T-helper 17 cell (primary cell): ENCODE measurements at places on chromosomes 4 and X.

DNA sequence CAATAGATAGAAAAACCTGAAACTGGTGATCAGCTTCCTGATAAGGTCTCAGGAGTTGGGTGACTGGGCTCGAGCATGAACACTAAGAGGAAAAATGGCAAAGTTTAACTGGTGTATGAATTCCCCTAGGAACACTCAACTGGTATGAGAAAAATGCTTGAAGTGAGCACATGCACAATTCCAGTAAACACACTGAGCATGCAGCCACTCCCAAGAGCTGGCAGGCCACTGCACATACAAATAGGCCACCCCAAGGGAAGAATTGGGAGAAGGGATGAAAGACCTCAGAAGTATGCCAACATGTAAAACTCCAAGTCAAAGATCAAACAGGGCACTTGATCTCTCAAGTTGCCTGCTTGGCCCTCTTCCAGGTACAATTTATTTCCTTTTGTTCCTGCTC is 45.4 kb upstream of the GNPDA2 start:
- no peaks in the 10 kb centered on the region for H3K4me1 ChIP-seq
- peaks cover 17% of the 10 kb centered on the region for H3K27me3 ChIP-seq
- H3K4me3 ChIP-seq, result no peak overlapping the region
- H3K27ac ChIP-seq, result no peak overlapping the region

GRCh38 chrX:38099688-38100087 is 93.3 kb downstream of the SYTL5 start:
- H3K4me1 ChIP-seq, result peaks cover 10% of the 10 kb centered on the region
- H3K36me3 ChIP-seq, result no peaks in the 10 kb centered on the region
- H3K27me3 ChIP-seq, result no peaks in the 10 kb centered on the region
- H3K4me3 ChIP-seq, result no peak overlapping the region
- no peak for DNase-seq

DNA sequence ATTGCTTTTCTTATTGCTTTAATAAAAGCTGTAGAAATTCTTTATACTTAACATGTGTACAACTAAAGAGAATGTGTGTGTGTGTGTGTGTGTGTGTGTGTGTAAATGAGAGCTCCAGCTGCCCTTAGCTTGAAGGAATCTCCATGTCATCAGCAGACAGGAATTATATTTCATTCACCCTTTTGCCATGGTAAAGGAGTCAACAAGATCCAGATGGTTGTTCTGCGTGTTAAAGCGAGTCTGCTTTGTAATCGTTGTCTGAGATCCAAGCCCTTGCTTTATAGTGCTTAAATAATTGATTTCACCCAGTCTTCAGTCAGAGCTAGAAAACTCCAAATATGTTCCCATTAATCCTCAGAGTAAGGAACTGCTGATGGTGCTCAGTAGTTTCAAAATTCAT is 285.5 kb downstream of the PDGFC start:
- H3K4me1 ChIP-seq, result no peaks in the 10 kb centered on the region
- no peak overlapping the region for H3K27ac ChIP-seq
- no peaks in the 10 kb centered on the region for H3K27me3 ChIP-seq
- no peaks in the 10 kb centered on the region for H3K36me3 ChIP-seq
- no peak overlapping the region for H3K4me3 ChIP-seq
- no peak for DNase-seq

GRCh38 chrX:48911412-48912182 is at the start of gene SLC35A2:
Gene SLC35A2, minus strand, starts transcription at chrX:48911646. Its CDS starts 10 bp downstream, at chrX:48911636.
- peak within 1 kb of the TSS; percentile 97 for H3K27ac ChIP-seq
- H3K27me3 ChIP-seq, result no peaks in the 10 kb centered on the region
- H3K4me1 ChIP-seq, result peaks cover 36% of the 10 kb centered on the region
- H3K36me3 ChIP-seq, result peaks cover 2% of the 10 kb centered on the region
- H3K4me3 ChIP-seq, result peak within 1 kb of the TSS; percentile 91

DNA sequence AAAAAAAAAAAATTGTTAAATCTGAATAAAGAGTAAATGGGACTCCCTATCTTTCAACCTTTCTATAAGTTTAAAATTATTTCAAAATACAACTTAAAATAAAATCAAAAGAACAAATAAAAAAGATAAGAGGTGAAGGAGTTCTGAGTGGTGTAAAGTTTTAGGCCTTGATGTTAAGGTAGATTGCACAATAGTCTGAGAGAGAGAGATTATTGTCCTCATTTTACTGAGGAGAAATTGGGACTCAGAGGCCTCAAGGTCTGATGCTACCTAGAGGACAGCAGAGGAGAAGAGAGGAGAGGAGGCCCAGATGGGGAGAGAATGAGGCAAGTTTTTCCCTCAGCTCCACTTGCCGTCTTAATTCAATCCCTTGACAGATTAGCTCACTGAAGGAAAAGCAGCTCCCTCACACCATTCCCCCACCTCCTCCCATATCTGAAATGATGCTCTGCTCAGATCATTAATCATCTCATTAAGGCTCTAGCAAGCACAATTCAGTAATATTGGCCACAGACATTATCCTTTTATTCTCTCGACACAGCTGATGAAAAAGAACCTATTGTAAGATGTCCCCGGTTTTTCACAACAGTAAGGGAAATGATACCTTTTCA is 106.3 kb upstream of the PTPN13 start:
- DNase-seq, result no peak
- peaks cover 3% of the 10 kb centered on the region for H3K36me3 ChIP-seq
- no peak overlapping the region for H3K27ac ChIP-seq
- H3K4me3 ChIP-seq, result no peak overlapping the region
- no peaks in the 10 kb centered on the region for H3K27me3 ChIP-seq
- H3K4me1 ChIP-seq, result peaks cover 2% of the 10 kb centered on the region

DNA sequence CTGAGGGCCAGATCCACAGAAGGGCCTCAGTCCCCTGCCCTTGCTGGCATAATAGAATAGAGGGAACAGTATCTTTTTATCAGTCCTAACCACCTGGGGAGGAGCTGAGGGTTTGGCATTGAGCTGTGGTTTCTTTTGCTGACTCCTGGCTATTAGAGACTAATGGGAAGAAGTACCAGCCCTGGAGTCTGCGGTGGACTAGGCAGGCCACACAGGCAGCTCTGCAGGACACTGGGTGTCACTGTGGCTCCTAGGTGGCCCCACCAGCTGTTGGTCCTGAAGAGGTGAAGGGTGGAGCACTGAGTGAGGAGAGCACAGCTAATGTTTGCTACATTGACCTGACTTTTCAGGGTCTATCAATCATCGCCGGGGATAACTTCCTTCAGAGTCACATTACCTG is 52.8 kb upstream of the GPC4 start:
- H3K4me3 ChIP-seq, result no peak overlapping the region
- DNase-seq, result no peak
- H3K27me3 ChIP-seq, result no peaks in the 10 kb centered on the region
- no peaks in the 10 kb centered on the region for H3K36me3 ChIP-seq

DNA sequence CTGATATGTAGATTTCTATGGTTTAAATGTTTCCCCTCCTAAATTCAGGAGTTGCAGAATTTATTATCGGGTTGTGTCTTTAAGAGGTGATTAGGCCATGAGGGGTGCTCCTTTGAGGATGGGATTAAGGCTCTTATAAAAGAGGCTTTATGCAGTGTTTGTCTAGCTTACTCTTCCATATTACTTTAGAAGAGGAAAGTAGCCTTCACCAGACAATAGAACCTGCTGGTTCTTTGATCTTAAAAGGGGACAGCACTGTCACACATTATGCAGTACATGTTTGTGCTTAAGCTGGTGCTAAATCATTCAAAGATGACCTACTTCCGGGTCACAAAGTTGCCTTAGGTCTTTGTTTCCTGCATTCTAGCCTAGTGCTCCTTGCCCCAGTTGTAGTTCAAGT is 81.0 kb downstream of the CPXCR1 start:
- no peak overlapping the region for H3K27ac ChIP-seq
- no peaks in the 10 kb centered on the region for H3K27me3 ChIP-seq
- H3K36me3 ChIP-seq, result no peaks in the 10 kb centered on the region
- H3K4me3 ChIP-seq, result no peak overlapping the region
- no peaks in the 10 kb centered on the region for H3K4me1 ChIP-seq

DNA sequence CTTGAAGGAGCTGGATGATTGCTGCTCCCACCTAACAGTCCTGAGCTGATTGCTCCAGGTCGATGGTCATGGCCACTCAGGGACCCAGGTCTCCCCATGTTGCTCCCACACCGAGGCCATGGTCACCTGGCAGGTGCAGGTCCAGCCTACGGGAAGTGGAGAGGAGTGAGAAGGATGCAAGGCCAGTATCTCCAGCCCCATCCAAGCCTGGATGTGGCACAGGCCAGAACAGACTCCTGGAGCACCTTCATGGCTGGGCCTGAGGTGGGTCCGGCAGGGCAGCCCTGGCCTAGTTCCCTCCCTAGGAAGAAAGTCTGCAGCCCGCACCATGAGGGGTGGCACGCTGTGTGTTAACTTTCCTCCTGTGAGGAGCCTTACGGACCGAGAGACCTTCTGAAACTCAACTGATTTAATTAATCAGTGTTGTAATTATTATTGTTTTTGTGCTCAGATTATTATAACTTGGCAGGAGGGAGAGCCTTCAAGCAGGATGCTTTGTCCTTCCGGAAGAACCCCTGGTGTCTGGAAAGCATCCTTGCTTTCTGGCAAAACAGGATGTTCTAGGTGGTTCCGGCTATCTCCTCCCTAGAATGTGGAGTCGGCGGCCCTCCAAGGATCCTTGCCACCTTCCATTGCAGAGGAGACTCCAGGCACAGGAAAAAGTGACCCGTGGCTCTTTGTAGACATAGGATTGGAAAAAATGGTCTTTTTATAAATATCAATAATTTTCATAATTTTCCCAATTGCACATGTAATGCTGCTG is 92.3 kb upstream of the ADRA2C start:
- H3K27me3 ChIP-seq, result peaks cover 27% of the 10 kb centered on the region
- DNase-seq, result no peak
- no peak overlapping the region for H3K4me3 ChIP-seq
- H3K27ac ChIP-seq, result no peak overlapping the region
- H3K36me3 ChIP-seq, result no peaks in the 10 kb centered on the region

GRCh38 chr4:184282251-184282713 is 64.6 kb upstream of the ENPP6 start:
- H3K27ac ChIP-seq, result peak overlapping the region; percentile 87
- DNase-seq, result no peak
- no peaks in the 10 kb centered on the region for H3K27me3 ChIP-seq
- no peak overlapping the region for H3K4me3 ChIP-seq
- peaks cover 24% of the 10 kb centered on the region for H3K4me1 ChIP-seq
- H3K36me3 ChIP-seq, result no peaks in the 10 kb centered on the region

DNA sequence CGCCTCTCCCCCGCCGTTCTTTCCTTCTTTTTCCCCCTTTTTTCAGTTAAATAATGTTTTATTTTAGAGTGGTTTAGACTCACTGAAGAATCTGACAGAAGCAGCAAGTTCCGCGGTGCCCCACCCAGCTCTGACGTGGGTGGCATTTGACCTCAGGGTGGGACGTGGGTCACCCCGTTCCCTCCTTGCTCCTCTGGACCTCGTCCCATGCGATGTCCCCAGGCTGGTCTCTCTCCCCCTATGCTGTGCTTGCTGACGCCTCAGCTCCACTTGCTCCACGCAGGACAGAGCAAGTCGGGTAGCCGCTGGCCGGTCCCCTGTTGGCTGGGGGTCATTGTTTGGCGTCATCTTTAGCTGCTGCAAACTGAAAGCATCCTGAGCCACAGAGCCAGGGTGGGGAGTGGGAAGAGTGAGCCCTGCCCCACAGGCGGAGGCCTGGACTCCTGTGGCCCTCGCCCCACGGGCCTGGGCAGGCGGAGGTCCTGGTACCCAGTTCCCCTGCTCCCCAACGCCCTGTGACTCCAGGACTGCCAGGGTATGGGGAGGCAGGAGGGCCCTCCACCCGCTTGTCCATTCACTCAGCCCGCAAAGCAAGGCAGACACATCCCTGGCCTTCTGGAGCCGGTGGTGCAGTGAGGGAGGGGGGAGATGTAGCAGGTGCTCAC is 30.8 kb downstream of the TRMT44 start:
- no peak for DNase-seq
- no peak overlapping the region for H3K4me3 ChIP-seq
- no peak overlapping the region for H3K27ac ChIP-seq
- H3K36me3 ChIP-seq, result peaks cover 3% of the 10 kb centered on the region
- H3K27me3 ChIP-seq, result no peaks in the 10 kb centered on the region
- peaks cover 3% of the 10 kb centered on the region for H3K4me1 ChIP-seq

GRCh38 chr4:866761-867390 is 40.9 kb upstream of the CPLX1 start:
- H3K27ac ChIP-seq, result no peak overlapping the region
- DNase-seq, result no peak
- H3K36me3 ChIP-seq, result peaks cover 6% of the 10 kb centered on the region
- no peak overlapping the region for H3K4me3 ChIP-seq
- H3K27me3 ChIP-seq, result no peaks in the 10 kb centered on the region

GRCh38 chr4:152727784-152728183 is 48.0 kb upstream of the TMEM154 start:
- no peak overlapping the region for H3K4me3 ChIP-seq
- peak overlapping the region; percentile 29 for H3K27ac ChIP-seq
- H3K4me1 ChIP-seq, result peaks cover 3% of the 10 kb centered on the region
- peaks cover 2% of the 10 kb centered on the region for H3K36me3 ChIP-seq

DNA sequence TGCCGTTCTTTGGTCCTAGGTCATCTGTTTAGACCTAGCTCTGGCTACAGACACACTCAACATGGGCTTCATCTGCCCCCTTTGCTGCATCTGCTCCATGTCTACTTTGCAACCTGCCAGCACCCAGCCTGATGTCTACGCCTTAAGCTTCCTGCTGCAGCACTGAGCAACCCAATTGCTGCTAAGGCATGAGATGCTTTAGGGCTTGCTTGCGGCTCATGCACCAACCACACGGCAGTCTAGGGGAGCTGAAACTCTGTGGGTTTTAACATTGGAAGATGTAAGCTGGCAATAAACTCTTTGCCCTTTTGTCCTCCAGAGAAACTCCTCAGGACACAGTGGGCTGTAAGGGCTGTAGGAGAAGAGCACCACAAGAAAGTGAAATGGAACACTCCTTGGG is 11.7 kb upstream of the CLNK start:
- H3K27me3 ChIP-seq, result no peaks in the 10 kb centered on the region
- no peaks in the 10 kb centered on the region for H3K36me3 ChIP-seq
- H3K4me1 ChIP-seq, result no peaks in the 10 kb centered on the region
- H3K4me3 ChIP-seq, result no peak overlapping the region
- no peak overlapping the region for H3K27ac ChIP-seq

DNA sequence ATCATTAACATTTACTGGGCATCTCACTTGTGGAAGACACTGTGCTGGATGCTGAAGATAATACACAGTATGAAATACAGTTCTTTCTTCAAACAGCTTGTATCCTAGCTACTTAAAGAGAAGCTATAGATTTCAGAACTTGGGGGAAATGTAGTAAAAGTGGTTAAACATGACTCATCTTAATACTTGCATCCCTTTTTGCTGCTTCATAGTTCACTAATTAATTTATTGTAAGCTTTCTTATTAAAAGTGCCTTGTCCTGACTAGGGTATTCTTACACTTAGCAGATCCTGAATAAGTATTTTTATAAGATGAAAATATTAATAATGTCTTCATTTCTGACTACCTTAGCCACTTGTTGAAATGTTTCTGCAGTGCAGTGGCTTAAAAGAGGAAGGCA is 132.8 kb upstream of the STIM2 start:
- H3K4me3 ChIP-seq, result no peak overlapping the region
- DNase-seq, result no peak
- H3K27me3 ChIP-seq, result no peaks in the 10 kb centered on the region
- H3K4me1 ChIP-seq, result peaks cover 8% of the 10 kb centered on the region

- DNase-seq, result no peak
- no peak overlapping the region for H3K27ac ChIP-seq
- no peak overlapping the region for H3K4me3 ChIP-seq
Measured at GRCh38 chrX:26026179-26026578, 112.0 kb upstream of the MAGEB18 start.

GRCh38 chr4:8255698-8256441 is 13.7 kb upstream of the HTRA3 start:
- H3K27ac ChIP-seq, result peak overlapping the region; percentile 68
- H3K36me3 ChIP-seq, result no peaks in the 10 kb centered on the region
- H3K4me1 ChIP-seq, result no peaks in the 10 kb centered on the region
- H3K4me3 ChIP-seq, result no peak overlapping the region
- no peak for DNase-seq

- H3K27ac ChIP-seq, result no peak overlapping the region
- no peak for DNase-seq
- H3K27me3 ChIP-seq, result no peaks in the 10 kb centered on the region
- no peak overlapping the region for H3K4me3 ChIP-seq
Measured at GRCh38 chr4:180542445-180543100, 1700.6 kb upstream of the TENM3 start.
